Posterior cingulate gyrus (tissue), 11 donors: ENCODE measurements at places on chromosomes 12 and 14.

GRCh38 chr12:121579981-121580868 is 598 bp downstream of the KDM2B start:
- peak; percentile 76 for DNase-seq

- DNase-seq = no peak
Measured at GRCh38 chr12:55688716-55689655, 18.7 kb downstream of the ITGA7 start.

- no peak for DNase-seq
Measured at GRCh38 chr12:92089559-92089958, 56.1 kb downstream of the BTG1 start.

DNA sequence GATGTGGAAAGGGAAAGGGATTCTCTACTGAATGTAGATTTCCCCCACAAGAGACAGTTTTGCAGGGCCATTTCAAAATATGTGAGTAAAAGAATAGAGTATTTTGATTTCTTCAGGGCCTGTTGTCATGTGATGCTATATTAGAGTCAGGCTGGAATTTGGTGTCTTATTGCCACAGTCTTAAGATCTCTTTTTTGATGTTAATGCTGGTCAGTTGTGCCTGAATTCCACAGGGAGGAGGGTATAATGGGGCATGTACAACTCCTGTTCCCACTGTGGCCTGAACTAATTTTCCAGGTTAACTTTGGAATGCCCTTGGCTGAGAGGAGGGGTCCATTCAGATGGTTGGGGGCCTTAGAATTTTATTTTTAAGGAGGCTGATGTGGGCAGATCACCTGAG is 111.0 kb upstream of the MAX start:
- DNase-seq = no peak

GRCh38 chr14:102985665-102986064 is 63.2 kb downstream of the AMN start:
- peak; percentile 42 for DNase-seq

DNA sequence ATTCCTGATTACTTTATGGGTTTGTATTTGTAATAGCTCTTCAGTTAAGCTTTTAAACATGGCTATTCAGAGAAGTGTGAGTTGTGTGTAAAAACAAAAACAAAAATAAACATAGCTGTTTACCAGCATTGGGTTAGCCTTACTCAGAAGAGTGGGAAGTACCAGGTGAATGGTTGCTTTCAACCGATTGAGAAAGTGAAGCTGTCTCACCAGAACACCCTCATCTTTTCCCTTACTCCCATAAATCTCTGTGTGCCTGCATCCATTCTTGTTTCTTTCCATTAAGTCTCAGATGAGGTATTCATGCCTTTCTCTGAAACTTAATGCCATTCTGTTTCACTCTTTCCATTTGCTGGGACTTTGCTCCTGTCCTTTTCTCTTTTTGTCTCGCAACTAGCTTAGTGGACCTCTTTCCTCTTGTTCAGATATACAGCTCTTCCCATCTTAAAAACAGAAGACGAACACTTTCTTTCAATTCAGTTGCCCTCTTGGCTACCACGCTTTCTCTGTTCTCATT is 10.7 kb downstream of the BORCS5 start:
- DNase-seq = no peak

- no peak for DNase-seq
Measured at GRCh38 chr14:89267163-89267562, 149.9 kb downstream of the FOXN3 start.

DNA sequence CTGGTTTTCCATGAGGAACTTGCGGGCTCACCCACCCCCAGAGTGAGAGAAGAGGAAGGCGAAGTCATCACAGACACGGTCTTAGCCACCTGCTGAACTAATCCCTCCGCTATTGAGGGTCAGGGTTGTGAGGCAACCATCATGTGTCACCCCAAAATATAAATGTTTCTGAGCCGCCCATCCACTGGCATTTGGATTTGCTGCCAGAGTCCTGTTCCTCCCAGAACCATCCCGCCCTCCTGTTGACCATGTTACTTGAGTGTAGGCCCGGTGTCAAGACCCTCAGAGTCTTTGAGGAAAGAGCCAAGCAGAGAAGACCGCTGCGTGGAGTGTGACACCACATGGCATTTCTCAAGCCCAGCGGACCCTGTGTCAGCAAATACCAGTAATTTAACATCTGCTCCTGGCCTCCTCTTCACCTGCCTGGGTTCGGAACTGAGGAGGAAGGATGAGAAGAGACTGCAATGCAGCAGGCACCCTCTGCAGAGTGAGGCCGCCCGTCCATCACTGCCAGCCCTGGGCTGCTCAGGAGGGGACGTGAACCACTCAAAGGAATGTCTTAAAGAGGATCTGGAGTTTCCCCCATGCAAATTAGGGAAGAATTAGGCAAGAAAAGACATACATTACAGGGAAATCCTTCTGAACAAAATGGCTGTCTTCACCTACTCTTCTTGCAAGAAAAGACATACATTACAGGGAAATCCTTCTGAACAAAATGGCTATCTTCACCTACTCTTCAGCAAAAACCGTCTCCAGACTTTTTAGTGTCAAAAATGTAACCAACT is 100.4 kb downstream of the FBXL14 start:
- DNase-seq = no peak

DNA sequence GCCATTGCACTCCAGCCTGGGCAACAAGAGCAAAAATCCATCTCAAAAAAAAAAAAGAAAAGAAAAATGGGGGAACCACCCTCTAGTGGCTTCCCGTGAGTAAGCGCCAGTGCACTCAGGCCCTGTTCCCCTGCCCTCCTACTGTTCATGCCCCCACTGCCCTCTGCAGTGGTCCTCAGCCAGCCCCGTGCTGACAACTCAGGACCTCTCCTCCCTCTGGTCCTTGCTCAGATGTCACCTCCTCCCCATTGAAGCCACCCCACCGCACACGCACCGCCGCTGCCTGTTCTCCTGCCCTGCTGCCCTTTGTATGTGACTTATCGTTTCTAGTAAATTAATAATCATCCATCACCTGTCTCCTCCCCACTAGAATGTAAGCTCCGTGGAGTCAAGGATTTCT is 58.8 kb upstream of the DYNC1H1 start:
- no peak for DNase-seq

DNA sequence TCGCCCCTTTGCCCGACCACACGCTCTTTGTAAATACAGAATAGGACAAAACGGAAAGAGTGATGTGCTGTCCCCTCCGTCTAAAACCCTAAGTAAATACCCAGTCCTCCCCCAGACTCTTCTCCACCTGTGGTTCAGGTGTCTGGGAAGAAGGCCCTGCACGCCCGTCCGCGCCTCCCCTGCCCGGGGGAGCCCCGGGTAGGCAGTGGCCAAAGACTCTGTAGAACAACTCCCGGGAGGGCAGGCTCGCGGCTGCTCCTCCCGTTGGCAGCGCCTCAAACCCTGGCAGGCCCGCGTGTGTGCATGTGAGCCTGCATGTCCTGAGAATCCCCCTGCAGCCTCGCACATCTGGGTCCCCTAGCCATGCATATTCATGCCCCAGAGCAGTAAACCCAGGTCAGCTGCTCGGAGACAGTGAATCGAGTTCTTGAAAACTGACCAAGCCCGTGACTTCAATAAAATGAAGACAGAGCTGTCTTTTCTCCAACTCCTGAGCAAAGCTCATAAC is 165.8 kb downstream of the MON2 start:
- DNase-seq = peak; percentile 24

DNA sequence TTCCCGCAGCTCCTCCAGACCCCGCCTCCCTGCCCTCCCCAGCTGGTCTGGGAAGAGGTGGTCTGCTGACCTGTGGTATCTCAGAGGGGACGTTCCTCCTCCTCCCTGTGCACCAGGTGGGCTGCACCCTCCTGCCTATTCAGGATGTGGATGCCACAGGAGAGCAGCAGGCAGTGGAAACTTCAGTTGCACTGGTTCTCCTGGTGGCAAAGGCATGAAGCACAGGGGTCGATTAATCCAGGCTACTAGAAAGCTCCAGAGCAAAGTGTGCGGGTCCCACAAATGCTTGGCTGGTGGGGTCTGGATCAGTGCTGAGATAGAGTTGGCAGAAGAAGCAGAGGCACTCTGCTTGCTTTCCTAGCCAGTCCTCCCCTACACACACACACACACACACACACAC is 197.0 kb downstream of the SLC41A2 start:
- no peak for DNase-seq

GRCh38 chr14:58639842-58640484 is 2.2 kb downstream of the DACT1 start:
- DNase-seq = no peak
